Smooth muscle cell of the umbilical artery (primary cell): ENCODE measurements at places on chromosomes 7 and 10. TPM values are rescaled to one million over a fixed set of nuclear protein-coding genes. Genes with fewer than 3 reads are reported as not detected.

Gene NET1
- total RNA-seq: 28.8 and 127 TPM in 2 replicates

Gene POU6F2
- total RNA-seq: not detected in 2 replicates

Gene MBL2
- not detected in 2 replicates for total RNA-seq

Gene PNLIPRP2
- not detected in 2 replicates for total RNA-seq

Gene GOLGA7B
- total RNA-seq: not detected in 2 replicates

Gene MKX
- 0.23 and 2.7 TPM in 2 replicates for total RNA-seq

Gene IQUB
- 0.51 and 0.89 TPM in 2 replicates for total RNA-seq

Gene GPC2
- 3.9 and 6.0 TPM in 2 replicates for total RNA-seq

Gene JAKMIP3
- total RNA-seq: 0.30 and 0.32 TPM in 2 replicates

Gene SPDYE2B
- not detected in 2 replicates for total RNA-seq

Gene AEBP1
- total RNA-seq: 34.4 and 72.7 TPM in 2 replicates

Gene DNAJC12
- total RNA-seq: 5.1 and 13.1 TPM in 2 replicates

Gene UPK3BL1
- 1.8 and 11.1 TPM in 2 replicates for total RNA-seq

Gene CALML3
- total RNA-seq: not detected in 2 replicates

Gene DNAH11
- 1.2 and 3.0 TPM in 2 replicates for total RNA-seq

Gene FANK1
- 4.5 and 4.6 TPM in 2 replicates for total RNA-seq
